ENCODE measurements at places on chromosomes 16 and 17. TPM values are rescaled to one million over a fixed set of nuclear protein-coding genes. Genes with fewer than 3 reads are reported as not detected.
A peak's percentile ranks its signal among the peaks of the same experiment; 100 is the strongest.

Gene SPG7
- total RNA-seq, result 215 TPM

Gene PRDM7
- not detected for total RNA-seq

Gene SPECC1
- total RNA-seq, result 4.2 TPM

Gene TBX6
- 0.11 TPM for total RNA-seq

Gene CDH1
- not detected for total RNA-seq

Gene LRRC36
- total RNA-seq, result not detected

Gene FSCN2
- total RNA-seq, result 2.3 TPM

Gene FOXN1
- total RNA-seq, result not detected

DNA sequence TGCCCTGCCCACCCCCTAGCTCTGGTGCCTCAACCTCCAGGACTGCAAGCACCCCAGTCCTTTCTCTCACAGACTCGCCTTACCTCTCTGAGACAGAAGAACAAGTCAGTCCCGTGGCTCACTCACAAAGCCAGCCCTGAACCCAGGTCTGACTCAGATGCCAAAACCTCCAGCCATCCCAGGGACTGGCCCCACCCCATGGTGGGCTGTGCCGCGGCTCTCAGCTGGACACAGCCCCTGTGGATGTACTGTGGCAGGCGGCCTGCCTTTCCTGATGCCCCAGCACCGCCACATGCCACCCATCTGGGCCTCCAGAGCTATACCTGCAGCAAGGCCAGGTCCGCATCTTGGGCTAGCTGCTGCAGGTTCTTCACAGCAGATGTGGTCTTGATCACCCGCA, 19.8 kb downstream of the MPG start:
- DNase-seq, result peak; percentile 39

DNA sequence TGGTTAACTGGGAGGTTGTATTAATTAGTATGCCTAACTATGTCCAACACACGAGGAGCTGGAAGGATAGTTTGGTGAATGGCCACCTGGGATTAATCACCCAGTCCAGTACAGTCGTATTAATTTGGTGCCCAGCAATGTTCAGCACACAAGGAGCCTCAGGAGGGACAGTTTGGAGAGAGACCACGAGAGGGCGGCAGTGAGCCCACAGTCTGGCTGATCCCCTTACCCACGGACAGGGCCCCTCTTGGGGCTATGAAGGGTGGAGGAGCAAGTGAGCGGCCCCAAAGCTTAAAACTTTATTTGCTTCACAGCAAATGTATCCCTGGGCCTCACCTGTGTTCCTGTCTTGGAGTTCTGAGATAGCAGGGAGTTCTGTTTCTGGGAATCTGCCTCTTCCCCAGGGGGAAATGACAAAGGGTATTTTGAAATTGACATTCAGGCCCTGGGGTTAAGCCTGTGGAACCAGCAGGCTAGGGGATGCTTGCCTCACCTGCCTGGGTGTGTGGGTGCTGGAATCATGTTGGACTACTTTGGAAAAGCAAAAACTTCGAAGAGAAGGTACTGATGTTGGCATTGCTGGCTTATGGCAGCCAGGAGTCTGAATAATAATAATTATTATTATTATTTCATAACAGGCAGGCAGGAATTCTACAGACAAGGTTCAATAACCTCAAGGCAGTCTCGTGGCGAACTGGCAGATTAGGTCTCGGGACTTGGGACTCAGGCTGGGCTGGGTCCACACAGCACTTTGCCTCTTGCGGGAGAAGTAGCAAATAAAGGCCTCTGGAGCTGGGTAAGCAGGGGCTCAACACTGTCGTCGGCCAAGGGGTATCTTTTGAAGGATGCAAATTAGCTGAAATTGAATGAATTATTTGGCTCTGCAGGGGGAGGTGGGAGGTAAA, 227.6 kb upstream of the ASIC2 start:
- peak; percentile 25 for DNase-seq

DNA sequence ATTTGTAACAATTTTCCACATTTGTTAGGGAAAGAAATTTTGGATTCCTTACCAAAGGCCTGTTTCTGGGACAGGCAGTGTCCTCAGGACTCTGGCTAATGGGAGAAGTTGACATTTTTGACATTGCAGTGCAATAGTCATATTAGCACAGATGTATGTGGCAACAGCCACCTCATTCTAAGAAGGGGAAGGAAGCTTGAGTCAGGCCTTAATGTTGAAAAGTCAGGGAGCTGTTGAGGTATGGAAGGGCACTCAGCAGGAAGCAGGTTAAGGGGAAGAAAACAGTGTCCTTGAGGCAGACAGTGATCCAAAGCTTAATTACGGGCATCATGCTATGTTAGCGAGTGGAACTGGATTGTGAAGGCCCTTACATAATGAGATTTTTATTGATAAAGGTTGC, 20.9 kb downstream of the AKTIP start:
- peak; percentile 44 for DNase-seq

DNA sequence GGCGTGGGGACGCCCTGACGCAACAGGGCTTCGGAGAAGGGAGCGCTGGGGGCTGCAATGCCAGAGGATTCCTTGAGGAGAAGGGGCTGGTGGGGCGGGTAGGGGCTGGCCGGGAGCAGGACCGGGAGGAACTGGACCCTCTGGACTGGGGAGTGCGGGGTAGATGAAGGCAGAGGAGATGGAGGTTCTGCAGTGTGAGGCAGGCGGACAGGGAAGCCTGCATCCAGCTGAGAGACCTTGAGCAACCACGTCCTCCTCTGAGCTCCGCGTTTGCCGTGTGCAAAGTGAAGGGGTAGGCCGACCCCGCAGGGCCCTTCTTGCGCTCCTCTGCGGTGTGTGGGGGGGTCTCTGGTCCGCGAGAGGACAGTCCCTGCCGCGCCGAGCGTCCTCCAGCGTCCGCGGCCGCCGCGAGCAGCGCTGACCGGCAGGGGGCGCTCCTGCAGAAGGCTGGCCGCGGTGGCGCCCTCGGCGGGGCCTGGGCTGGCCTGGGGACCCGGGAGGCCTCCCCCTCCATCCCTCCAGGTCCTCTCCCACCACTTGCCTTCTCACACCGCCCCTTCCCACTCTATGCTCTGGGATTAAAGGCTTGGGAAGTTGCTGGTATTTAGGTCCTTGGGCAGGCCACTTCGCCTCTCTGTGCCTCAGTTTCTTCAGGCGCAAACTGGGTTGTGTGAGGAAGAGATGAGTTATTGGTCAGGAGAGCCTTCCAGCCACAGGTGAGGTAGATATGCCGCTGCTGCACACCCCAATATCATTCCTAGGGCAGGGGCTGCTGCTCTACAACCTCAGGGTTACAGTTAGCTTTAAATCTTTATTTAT, 9.6 kb upstream of the WNT9B start:
- DNase-seq, result peak; percentile 58

- no peak for DNase-seq
Observed at GRCh38 chr16:65545413-65545956, 423.6 kb upstream of the CDH11 start.

DNA sequence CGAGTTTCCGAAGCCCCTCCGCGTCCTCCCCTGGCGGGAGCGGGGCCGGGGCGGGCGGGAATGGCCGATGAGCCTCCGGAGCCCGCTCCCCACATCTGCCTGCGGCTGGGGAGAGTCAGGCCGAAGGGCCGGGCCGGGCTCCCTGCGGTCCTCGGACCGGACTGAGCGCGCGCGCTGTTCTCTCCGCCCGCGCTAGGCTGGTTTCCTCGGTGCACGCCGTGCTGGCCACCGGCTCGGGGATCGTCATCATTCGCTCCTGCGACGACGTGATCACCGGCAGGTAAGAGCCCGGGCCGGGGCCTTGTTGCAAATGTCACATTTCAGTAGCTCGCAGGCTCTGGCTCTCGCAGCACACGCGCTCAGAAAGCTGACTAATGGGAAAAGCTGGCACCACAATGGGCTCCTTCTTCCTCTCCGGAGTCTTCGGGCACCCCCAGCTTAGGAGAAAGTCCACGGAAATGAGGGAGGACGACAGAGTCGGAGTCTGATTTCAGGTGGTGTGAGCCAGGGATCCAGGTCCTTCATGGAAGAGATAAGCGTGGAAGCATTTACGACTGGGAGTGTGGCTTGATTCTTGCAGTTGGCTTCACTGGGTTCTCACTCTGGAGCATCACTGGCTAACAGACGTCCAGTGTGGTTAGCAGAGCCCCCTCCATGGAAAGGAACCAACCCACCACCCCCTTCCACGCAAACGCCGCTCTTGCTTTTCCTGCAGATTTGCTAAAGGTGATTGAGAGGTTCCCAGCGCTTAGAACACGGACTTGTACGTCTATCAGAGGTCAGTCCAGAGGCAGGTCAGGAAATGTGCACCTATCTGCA, 715 bp downstream of the TLCD3A start:
- peak; percentile 77 for DNase-seq

DNA sequence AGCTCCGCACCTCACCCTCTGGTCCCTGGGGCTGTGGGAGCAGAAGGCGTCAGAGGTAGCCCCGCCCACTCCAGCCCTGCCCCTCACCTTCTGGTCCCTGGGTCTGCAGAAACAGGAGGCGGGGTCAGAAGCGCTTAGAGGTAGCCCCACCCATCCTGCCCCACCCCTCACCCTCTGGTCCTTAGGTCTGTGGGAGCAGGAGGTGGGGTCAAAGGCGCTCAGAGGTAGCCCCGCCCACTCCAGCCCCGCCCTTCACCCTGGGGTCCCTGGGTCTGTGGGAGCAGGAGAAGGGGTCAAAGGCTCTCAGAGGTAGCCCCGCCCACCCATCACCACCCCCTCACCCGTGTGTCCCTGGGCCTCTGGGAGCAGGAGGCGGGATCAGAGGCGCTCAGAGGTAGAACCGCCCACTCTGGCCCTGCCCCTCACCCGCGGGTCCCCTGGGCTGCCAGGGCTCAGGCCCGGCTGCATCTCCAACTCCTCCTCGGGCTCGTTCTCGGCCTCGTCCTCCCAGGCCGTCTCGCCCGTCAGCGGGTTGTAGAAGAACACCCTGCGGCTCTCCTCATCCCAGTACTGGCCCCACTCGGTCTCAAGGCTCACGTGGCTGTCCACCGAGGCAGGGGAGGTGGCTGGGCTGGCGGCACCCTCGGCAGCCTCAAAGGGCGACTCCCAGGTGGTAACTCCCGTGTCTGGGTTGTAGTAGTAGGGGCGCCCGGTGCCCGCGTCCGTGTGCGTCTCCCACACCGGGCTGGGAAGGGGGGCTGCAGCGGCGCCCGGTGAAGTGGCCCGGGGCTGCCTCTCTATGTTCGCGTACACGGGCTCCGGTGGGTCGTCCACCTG, 27.2 kb downstream of the ARHGAP27 start:
- peak; percentile 40 for DNase-seq

DNA sequence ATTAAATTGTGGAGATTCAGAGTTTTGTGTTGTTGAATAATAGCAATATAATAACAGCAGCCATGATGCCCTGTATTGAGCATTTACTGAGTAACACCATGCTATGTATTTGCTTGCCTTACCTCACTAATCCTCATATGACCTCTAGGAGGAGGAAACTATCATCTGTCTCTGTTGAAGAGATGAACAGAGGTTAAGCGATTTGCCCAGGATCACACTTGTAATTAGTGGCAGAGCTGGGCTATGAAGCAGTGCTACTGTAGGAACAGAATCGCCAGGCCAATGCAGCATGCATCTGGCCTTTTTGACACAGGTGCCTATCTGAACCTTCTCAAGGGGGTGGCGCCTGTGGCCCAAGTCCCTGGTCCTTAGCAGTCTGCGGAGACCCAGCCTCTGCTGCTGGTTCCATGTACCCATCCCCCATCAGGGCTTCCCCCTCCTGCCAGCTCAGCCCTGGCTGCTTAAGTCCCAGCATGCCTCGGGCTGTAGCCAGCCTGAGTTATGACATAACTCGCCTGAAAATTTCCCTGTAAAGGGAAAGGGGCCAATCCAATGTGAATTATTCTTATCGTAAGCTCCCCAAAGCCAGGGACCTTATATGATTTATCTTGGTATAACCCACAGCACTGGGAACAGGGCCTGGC, 50.4 kb upstream of the HS3ST2 start:
- DNase-seq, result no peak

GRCh38 chr17:73196500-73196899, 3.6 kb downstream of the COG1 start:
- DNase-seq, result no peak

GRCh38 chr17:43741636-43742035, 17.0 kb downstream of the SOST start:
- no peak for DNase-seq

GRCh38 chr16:1424028-1424427, 3.5 kb upstream of the UQCC4 start:
- no peak for DNase-seq

DNA sequence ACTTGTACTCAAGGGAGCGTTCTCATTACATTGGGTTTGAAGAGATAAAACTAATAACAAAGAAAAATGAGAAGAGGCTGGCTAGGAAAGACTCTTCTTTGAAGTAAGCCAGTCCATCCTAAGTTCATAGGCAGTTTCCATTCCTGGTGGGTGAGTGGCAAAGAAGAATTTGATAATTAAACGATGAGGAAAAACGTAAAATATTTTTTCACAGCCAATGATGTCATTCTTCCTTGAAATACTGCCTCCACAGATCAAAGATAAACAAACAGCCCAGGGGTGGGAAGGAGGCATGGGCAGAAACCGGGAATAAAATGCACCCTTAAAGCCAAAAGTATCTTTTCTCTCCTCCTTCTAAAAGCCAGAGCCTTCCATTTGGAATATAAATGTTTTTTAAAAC, 346.6 kb downstream of the PMP22 start:
- DNase-seq, result peak; percentile 32

- no peak for DNase-seq
Observed at GRCh38 chr17:74937064-74938051, 1.7 kb downstream of the OTOP3 start.

Measured in GM23248 (cell line).